Cardiac muscle cell (in vitro differentiated cells and primary cell): ENCODE measurements at places on chromosomes 6 and 20. TPM values are rescaled to one million over a fixed set of nuclear protein-coding genes. Genes with fewer than 3 reads are reported as not detected.

ARMH2 gene
- total RNA-seq: not detected in 2 replicates

SLC22A2 gene
- total RNA-seq: 0.18 TPM in 1 of 2 replicates, not detected in the other

DNA sequence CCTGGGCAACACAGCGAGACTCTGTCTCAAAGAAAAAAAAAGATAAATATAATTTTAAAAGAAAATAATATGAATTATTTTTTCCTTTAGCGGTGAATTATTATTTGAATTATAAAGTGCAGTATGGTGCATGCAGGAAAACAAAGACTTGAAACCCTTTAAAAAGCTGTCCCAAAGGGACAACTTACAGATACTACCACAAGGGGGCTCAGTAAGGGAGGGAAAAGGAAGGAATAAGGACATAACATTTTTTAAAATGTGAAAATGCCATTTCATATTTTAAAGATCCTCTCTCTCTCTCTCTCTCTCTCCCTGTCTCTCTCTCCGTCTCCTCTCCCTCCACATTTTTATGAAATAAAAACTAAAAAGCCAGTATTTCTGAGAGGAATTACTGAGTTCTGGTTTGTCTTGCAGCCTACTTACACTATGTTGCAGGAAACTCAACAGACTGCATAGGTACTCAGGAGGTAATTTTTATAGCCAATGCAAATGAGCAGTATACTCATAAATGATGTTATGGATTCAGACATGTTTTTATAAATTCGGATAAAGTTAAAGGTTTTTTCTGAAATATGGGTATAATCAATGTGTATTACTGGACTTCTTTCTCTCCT, 455.0 kb upstream of the GJE1 start:
- peak; percentile 49 for DNase-seq

DNA sequence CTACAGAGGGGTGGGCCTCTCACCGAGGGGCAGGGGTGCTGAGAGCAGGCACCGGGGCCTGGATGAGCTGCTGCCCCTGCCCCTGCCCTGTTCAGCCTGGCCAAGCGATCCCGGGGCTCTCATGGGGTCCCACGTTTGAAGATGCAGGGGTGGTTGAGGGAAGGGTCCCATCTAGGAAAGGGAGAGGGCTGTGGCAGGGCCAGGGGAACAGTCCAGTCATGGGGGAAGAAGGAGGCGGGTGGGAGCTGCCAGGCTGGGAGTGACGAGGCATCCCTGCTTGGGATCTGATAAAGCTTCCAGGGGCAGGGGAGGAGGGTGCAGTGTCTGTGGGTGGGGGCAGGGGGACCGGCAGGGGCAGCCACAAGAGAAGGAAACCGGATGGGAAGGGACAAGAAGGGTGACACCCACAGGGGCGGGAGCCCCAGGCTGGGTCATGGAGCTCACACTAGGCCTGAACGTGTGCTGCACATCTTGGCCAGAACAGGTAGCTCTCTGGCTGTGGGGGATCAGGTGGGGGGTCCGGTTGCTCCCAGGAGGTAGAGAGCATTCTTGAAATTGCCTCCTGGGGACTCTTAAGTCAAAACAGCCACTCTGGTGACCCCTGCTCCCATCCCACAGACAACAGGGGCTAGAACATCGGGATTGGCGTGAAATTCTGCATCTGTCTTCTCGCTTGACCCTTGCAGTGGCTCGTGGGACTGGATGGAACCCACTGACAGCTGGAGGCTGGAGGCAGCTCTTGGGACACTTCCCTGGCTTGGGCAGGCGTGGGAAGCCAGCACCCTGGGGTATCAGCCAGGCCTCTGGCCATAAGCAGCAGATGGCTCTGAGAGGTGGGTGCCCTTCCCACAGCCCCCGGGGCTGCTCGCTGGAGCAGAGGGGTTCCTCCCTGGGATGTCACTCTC, 58.0 kb upstream of the GATA5 start:
- DNase-seq: no peak

DNA sequence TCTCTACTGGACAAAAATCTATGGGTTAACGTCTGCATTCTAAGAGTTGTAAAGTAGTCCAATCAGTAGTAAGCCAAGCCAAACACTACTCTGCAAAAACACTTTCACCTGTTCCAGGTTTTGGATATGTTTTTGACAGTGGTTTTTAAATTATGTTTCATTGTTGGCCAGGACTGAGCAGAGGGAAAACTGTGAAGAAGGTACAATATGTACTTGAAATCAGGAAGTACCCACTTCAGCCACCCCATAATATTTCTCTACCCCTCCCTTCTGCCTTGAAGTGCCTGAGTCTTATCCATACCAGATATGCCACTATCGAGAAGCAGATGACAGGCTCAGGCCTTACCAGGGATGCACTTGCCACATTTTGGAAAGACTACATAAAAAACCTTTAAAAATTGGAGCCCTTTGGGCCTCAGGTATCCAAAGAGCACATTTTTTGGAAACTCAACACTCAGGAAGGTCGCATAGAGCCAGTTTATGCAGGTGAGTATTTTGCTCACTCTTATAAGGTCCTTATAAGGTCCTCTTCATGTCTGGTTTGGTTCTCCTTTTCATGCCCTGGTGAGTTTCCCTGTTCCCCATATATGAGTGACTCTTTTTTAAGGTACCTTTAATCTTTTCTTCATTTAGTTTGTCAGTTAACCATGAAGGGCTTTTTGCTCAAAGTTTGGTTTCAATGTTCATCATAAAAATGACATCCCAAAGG, 859.3 kb upstream of the FLRT3 start:
- no peak for DNase-seq

DNA sequence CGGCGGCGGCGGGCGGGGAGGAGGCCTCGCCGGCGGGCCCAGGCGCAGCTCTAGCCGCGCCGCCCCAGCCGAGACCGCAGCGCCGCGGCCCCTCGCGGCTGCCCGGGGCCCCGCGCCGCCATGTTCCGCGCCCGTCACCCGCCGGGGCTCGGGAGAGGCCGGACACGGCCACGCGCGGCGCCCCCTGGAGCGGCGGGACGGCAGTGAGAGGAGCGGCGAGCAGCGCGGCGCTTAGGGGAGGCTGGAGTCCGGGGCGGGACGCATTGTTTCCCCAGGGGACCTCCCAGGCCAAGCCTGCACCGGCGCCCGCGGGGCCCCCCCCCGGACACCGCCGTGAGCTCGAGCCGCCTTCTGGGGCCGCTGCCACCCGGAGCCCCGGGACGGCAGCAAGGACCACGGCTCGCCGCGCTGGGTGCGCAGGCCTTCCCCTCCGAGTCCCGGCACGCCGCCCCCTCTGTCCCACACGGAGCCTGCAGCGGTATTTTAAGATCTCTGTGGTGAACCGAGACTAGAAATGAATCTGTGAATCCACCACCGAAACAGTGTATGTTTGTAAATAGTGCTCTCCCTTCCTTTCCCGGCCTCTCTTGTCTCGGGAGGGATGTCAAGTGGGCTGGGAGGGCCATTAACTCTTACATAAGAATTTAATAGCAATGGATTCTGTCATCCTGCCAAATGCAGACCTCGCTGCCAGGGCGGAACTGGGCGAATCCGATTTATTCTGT, 424 bp upstream of the KIF13A start:
- peak; percentile 76 for DNase-seq

GRCh38 chr6:48176645-48177308, 65.8 kb upstream of the PTCHD4 start:
- no peak for DNase-seq

DNA sequence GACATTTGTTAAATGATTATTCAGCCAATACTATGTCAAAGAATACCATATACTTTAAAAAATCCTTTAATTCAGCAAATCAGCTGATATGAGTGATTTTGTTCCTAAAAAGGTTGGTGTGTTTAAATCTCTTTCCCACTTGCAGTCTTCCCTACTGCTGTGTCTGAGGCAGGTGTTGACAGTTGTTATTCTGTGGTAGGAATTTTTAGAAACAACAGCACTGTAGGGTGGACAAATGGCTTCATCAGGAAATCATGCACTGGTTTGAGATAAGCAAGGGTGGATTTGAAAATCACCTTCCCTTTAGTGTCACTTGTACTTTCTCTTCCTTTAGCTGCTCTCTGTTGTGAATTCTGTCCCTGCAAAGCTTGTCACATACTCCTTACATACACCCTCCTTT, 213.7 kb upstream of the SGK1 start:
- DNase-seq: no peak

DNA sequence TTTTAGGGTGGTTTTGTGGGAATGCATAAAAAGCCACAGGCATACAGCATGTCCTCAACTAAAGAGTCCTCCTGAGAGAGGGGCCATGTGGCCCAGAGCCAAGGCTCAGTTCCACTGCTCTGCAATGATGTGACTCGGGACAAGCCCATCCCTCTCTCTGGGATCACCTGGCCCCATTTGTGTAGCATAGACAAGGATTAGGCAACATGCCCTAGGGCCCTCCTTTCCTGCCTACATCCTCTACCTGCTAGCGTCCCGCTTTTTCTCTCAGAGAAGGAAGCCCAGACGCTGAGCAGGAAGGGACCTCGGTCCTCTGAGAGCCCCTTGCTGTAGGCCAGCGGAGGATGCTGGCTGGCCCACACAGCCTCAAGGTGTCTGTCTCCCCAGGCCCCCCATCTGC, 8.8 kb downstream of the TGM2 start:
- no peak for DNase-seq

- peak; percentile 18 for DNase-seq
These were observed 44.8 kb upstream of the BCLAF1 start for GRCh38 chr6:136334465-136334846.

- no peak for DNase-seq
These were observed 58.5 kb upstream of the CCN6 start for GRCh38 chr6:111995404-111995803.

GRCh38 chr6:57013521-57013926, 33.0 kb upstream of the KIAA1586 start:
- no peak for DNase-seq
